Urothelium cell line (cell line): ENCODE measurements at places on chromosomes 5 and 9.

- no peak for DNase-seq
Measured at GRCh38 chr9:121227862-121228261, 26.2 kb upstream of the RAB14 start.

GRCh38 chr5:173733425-173733824, 117.0 kb upstream of the BOD1 start:
- no peak for DNase-seq

GRCh38 chr9:33161011-33161588, 6.0 kb downstream of the B4GALT1 start:
- DNase-seq = peak; percentile 93

DNA sequence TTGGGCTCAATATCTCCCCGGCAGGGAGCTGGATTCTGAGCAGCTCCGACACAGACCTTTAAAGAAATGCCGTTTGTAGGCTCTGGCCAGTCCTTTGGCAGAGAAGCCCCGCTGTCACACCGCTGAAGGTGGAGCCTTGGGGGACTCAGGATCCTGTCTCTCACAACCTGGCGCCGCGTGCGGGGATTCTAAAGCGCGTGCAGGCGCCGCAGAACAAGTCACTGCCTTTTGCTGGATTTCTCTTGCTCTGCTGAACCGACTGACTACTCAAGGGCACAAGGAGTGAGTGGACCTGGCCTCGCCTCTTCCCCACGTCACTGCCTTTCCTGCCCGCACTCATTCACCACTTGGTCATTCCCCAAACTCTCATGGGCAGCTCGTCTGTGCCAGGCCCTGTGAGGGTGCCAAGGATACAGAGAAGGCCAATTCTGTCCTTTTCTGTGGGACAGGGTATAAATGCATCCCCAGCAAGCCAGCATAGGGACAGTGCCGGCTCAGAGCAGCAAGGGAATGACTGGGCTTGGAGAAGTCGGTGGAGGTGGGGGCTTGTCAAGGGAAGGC, 69.3 kb downstream of the CRB2 start:
- no peak for DNase-seq

GRCh38 chr9:37656936-37657335, 6.2 kb downstream of the FRMPD1 start:
- DNase-seq = no peak

DNA sequence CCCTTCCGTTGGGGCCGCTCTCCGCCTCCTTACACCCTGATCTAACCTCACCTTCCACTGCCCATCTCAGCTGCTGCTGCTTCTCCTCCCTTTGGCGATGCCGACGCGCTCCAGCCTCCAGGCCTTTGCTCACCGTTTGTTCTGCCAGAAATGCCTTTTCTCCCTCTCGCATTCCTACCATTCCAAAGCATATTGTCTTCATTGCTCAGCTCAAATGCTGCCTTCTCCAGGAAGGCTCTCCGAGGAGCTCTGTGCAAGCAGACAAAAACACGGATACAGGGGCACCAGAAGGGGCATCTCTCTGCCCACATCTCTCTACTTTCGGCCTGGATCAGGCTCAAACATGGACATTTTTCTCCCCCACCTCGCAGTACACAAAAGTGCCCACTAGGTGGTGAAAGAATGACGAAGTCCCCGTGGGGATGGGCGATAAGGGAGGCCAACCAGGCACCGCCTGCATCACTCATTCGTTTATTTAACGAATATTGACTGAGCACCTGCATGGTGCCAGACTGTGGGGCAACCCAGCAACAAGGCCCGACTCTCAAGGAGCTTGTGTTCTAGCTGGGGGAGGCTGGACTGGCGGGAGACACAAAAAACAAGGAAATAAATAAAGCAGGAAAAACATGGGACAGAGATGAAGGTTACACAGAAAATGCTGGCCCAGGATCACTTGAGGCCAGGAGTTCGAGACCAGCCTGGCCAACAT, 7.3 kb upstream of the GRHPR start:
- DNase-seq = peak; percentile 92

GRCh38 chr9:6870650-6871477, 113.1 kb downstream of the KDM4C start:
- no peak for DNase-seq

- DNase-seq = no peak
Measured at GRCh38 chr5:31823472-31823871, 184.5 kb downstream of the PDZD2 start.

- no peak for DNase-seq
Measured at GRCh38 chr9:36828611-36829013, 205.5 kb downstream of the PAX5 start.

GRCh38 chr5:3116366-3116765, 364.9 kb upstream of the IRX2 start:
- no peak for DNase-seq

GRCh38 chr9:135244271-135245221, 157.1 kb downstream of the OLFM1 start:
- no peak for DNase-seq

DNA sequence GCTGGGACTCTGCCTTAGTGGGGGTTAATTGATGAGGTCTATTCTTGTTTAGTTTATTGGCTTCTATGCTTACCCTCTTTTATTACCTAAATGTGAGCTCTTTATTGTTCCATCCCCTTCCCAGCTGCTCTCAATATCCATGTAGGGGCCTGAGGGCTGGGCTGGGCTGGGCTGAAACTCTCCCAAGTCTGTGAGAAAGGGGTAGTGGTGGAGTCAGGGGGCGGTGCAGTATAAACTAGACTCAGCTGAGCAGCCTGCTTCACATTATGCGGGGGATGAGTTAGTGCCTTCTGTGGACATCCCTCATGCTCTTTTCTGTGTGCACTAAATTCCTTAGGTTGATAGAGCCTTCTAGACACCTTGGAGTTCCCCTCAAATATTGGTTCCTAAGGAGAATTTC, 451.8 kb upstream of the PTGER4 start:
- DNase-seq = no peak

DNA sequence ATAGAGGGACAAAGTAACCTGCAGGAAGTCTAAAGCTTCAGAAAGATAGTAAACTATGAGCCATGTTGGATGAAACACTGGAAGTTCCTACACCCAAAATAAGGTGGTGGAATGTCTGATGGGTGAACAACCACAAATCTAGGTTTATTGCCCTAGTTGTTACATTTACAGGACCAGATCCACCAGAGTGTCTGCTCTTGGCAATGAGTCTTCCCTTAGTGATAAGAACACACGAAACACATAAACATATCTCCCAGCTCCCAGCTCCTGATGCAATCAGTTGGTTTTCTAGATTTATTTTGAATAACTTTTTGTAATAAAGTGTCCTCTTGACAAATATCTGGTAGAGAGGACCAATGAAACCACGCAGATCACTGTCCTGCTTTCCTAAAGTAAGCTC, 329.7 kb upstream of the WWC1 start:
- no peak for DNase-seq

DNA sequence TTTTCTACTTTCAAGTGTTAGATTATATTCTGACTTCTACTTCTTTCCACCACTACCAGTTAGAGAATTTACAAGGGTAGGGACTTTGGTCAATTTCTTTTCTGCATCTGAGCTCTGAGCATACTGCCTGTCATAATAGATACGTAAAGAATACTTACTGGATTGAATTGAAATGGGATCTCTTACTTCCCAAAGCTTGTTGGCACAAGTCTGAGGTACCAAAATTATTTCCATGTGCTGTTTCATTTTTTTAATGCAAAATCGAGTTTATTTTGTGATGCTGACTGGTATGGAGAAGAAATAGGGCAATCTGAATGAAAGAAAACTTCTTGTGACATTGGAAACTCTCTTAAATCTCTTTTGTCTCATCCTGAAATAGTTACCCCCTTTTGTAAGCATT, 428.9 kb downstream of the SPATA31D1 start:
- DNase-seq = no peak

DNA sequence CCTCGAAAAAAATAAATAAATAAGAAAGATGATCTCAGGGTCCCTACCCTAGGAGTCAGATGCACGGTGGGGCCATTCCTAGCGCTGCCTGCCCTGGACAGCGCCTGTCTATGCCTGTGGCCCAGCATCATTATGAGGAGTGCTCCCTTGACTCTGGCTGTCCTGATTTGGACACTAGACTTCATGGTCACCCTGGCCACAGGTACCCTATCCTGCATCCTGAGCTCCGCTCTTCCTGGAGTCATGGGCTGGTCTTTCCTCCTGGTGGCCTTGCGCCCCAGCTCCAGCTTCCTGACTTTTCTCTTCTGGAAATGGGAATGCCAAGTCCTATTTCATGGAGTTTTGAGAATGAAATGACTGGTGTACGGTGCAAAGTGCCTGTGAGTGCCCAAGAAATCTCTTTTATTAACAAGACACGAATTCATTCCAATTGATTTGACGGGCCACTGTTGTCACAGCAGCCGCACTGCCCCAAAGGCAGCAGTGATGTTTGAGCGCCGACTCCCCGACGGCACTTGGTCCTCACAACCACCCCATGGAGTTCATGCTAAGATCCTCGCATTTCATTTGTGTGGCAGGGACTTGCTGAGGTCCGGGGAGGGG, 564 bp upstream of the AIF1L start:
- DNase-seq = no peak

GRCh38 chr9:107273634-107274033, 9.4 kb upstream of the RAD23B start:
- DNase-seq = no peak

GRCh38 chr5:170144286-170145023, 38.8 kb downstream of the FOXI1 start:
- DNase-seq = no peak

GRCh38 chr5:82982846-82983245, 94.3 kb downstream of the TMEM167A start:
- no peak for DNase-seq

DNA sequence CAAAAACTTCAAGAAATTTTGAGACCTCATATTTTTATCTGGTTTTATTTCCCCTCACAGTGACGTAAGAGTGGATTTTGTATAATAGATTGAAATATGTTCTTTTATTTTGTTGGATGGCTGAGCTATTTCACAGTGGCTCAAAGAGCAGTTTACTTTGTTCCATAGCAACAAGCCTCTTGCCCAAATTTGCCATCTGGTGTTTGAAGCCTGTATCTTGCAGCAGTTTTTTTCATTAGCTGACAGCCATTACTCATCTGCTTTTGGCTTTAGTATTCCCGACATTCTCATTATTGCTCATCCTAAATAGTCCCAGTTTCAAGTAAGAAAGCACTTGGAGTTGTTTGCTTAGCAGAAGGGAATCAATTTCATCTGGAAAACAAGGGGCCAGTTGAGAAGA, 36.3 kb downstream of the GDA start:
- no peak for DNase-seq

DNA sequence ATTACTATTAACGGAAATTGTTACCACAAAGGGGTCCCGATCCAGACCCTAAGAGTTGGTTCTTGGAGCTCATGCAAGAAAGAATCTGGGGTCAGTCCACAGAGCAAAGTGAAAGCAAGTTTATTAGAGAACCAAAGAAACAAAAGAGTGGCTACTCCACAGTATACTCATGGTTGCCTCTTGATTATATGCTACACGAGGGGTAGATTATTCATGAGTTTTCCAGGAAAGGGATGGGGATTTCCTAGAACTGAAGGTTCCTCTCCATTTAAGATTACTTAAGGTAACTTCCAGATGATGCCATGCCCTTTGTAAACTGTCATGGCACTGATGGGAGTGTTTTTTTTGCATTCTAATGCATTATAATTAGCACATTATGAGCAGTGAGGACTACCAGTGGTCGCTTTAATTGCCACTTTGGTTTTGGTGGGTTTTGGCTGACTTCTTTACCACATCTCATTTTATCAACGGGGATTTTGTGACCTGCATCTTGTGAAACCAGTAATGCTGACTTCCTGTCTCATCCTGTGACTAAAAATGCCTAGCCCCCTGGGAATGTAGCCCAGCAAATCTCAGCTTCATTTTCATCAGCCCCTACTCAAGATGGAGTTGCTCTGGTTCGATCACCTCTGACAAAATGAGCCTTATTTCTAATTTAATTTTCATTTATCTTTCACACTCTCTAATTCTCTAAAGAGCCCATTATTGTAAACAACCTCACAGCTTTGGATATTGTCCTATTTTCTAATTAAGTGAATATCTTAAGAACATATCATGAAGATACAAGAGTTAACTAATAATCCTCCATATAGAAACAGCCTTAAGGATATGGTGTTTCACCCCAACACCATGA, 336.3 kb downstream of the RASEF start:
- no peak for DNase-seq

DNA sequence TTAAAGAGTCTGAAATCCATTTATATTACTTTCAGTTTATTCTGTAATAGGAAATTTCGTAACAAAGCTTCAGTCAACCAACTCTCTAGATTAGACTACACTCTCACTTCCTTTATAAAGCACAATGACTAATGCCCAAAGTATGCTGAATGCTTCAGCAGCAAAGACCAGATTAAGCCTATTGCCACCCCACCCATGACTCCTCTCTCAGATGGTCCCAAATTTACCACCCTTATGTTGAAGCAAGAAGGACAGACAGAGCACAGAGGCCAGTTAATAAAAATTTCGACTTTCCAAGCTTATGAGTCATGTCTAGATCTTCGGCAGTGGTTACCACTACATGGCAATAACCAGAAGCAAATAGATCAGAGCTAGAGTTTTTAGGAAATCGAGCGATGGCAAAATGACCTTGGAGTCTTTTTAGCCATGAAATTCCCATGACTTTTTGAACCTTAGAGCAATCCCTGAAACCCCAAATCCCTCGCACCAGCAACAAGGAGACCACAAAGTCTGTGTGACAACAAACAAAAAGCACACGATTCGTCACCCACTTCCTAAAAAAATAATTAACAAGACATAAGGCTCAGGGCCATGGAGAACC, 287.8 kb upstream of the RASA1 start:
- DNase-seq = peak; percentile 59

DNA sequence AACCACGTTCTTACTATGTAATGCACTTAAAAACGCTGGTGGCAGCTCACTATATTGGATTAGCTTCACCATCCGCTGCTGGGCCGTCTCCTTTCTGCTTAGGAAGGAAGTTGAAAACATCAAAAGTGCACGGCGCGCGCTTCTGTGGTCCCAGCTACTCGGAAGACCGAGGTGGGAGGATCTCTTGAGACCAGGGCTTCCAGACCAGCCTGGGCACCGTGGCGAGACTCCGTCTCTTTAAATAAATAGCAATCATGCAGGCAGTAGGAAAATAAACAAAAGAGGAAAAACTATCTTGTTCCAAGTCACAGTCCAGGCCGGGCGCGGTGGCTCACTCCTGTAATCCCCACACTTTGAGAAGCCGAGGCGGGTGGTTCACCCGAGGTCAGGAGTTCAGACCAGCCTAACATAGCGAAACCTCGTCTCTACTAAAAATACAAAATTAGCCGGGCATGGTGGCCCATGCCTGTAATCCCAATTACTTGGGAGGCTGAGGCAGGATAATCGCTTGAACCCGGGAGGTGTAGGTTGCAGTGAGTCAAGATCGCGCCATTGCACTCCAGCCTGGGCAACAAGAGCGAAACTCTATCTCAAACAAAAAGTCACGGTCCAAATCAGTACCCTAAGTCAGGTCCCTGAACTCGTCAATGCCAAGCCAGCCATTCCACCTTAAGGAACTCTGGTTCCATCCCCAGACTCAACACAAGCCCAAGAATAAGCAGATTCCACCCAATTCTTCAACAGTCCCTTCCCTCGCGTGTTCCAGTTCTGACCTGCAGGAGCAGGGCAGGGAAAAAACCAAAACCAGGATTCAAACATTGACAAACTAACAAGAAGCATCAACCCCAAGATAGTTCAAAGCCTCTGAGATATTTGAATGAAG, 1.0 kb upstream of the GOLGA1 start:
- DNase-seq = peak; percentile 9
